ENCODE measurements at places on chromosomes 2 and 18.

GRCh38 chr2:26735883-26736588 lies 28.0 kb upstream of the SLC35F6 start:
- DNase-seq, result no peak

- DNase-seq, result no peak
Measured at GRCh38 chr2:191382801-191383200, 137.6 kb downstream of the MYO1B start.

GRCh38 chr2:46459694-46460093 lies 19.7 kb upstream of the TMEM247 start:
- no peak for DNase-seq

DNA sequence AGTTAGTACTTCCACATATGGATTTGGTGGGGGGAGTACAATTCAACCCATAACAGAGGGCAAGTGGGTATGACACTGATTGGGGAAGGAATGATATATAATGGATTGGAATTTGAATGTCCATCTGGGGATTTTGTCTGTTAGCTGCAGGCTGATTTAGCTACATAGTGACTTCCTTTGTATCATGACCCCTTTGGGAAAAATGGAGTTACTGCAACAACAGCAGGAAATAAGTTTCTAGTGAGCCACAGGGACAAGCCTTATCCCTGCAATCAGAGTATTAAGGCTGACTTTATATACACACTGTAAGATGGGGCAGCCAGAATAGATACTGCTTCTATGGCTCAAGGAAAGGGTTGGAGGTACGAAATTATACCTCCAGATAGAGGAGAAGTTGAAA lies 404.4 kb upstream of the MEIS1 start:
- DNase-seq, result no peak

GRCh38 chr2:176638167-176639015 lies 369.1 kb downstream of the MTX2 start:
- no peak for DNase-seq

GRCh38 chr2:60320724-60321123 lies 232.7 kb downstream of the BCL11A start:
- no peak for DNase-seq

All from iPS DF 19.7 (cell line).